ENCODE measurements at places on chromosomes 11 and 22.

- no peak for DNase-seq
These were observed 95.7 kb downstream of the NAV2 start for GRCh38 chr11:19808076-19808911.

DNA sequence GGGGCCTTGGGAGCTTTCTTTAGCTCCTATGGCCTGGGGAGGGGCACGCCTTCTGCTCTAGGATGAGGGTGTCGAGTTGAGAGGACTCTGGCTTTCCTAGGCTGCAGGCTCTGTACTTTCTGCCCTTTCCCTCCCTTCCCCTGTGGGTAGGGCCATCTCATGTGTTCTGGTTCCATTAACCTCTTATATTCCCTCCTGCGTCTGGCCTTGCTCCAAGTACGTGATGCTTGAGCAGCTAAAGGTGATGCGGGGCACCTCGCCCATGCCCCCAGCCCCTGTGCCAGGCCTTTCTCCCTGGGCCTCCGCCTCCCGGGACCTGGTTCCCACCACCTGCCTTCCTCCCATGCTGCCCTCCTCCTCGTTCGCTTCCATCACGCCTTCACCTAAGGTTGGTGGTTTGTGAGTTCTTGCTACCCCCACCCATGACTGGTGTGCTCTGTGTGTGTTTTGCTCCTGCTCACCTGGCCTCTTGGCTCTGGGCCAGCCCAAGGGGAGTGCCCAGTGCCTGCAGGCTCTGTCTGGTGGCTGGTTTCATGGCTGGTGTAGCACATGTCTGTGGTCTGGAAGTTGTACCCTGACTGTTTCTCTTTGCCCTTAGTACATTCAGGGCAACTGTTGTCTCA lies 34.1 kb downstream of the PHLDB1 start:
- DNase-seq: peak; percentile 50

DNA sequence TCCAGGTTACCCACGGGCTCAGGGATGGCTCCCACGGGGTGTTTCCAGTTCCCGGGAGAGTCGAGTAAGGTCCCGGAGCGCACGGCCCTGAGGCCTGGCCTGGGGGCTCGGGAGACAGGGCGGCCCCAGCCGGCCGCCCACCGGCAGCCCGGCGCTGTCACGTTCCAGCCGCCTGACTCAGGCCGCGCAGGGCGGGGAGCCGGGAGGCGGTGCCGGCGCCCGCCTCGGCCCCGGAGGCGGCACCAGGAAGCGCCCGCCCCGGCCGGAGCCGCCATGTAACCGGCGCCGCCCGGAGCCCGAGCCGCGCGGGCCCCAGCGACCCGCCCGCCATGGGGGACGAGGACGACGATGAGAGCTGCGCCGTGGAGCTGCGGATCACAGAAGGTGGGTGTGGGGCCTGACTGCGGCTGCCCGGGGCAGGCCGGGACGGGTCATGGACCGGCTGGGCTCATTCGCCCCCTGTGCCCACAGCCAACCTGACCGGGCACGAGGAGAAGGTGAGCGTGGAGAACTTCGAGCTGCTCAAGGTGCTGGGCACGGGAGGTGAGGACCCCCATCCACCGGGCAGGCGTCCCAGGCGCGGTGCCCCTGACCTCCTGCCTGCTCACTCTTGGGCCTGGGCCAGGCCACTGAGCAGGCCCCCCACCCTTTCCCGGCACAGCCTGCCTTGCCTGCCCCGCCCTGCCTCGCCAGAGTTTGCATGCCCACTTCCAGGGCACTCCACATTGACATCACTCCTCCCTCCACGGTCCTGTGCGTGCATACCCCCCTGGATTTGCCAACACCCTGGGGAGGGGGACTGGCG lies at the start of gene RPS6KA4:
RPS6KA4 (plus strand) TSS at position 256 of the 805 bp plus-strand sequence; CDS start at position 330, 74 bp downstream.
- DNase-seq: peak; percentile 81

DNA sequence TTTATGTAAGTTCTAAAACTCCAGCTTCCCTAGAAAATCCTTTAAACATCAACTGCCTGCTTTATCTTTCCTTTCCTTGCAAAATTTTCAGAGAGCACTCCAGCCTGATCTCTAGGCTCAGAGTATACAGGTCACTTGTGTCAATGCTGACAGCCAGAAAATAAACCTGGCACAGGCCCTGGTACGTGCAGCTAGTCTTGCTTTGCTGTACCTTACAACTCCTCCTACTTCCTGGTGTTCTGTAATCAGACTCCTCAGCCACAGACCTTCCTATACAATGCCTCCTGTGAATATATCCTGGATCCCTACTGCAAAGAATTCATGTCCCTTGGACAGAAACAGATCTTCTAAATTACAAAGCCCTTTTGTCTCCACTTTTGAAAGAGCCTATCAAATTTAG lies 24.2 kb upstream of the TMEM123 start:
- DNase-seq: peak; percentile 32

DNA sequence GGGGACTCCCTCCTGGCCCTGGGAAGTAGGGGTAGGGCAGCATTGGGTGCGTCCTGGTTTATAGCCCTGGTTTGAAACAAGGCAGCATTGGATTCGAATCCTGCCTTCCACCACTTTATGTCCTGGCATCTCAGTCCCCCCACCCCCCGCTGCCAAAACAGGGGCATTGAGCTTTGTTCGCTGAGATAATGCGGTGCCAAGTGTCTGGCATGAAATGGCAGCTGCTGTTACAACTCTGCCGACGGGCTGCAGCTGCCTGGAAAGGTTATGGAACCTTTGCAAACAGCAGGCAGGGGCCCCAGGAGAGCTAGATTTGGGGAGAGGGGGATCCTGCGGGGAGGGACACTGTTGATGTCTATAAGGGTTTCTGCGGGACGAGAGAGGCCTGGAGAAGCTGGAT lies 1.9 kb downstream of the TST start:
- DNase-seq: peak; percentile 66

DNA sequence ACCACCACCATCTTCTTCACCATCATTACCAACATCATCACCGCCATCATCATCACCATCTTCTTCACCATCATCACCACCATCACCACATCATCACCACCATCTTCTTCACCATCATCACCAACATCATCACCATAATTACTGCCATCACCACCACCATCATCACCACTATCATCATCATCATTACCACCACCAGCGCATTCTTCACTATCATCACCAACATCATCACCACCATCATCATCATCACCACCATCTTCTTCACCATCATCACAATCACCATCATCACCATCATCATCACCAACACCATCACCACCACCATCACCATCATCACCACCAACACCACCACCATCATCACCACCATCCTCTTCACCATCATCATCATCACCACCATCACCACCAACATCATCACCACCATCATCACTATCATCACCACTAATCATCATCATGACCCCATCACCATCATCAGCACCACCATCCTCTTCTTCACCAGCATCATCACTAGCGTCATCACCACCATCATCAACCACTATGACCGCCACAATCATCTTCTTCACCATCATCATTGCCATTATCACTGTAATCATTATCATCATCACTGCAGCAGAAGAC lies 303.8 kb downstream of the CTTN start:
- DNase-seq: no peak

- DNase-seq: no peak
These were observed 56.2 kb downstream of the OTOG start for GRCh38 chr11:17603056-17603825.

DNA sequence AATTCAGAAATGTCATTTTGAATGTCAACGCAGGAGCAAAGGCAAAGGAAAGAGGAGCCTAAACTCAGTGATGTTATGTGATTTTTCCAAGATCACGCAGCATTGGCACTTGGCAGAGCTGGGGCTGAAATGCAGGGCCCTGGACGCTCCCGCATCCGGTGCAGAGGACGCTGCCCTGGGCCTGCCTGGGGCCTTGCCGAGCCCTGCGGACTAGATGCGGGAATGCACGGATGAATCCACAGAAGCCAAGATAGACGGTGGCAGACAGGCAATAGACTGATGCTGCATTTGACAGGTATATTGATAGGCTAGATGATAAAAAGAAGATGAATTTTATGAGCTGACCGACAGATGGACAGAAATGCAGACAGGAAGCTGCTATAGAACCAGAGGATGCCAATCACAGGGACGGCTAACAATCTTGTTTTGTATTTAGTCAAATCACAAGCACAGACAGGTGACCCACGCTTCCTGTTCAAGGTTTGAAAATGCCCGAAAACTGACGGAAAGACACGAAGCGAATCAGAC lies 696 bp upstream of the MARK2 start:
- DNase-seq: no peak

DNA sequence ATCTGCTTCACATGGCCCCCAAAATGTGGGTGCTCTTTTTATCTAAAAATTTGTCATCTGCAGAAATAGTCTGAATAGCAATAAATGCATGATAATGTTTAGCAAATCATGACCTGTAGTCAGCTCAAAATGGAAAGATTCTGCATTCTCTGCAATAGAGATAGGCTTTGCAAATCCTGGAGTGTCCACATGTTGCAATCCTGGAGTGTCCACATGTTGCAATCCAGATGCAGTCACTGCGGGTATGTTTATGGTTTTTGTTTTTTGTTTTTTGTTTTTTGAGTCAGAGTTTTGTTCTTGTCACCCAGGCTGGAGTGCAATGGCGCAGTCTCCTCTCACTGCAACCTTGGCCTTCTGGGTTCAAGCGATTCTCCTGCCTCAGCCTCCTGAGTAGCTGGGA lies 20.2 kb upstream of the LRRC32 start:
- DNase-seq: no peak

GRCh38 chr11:64858467-64859263 lies 14.2 kb upstream of the CDC42BPG start:
- no peak for DNase-seq

DNA sequence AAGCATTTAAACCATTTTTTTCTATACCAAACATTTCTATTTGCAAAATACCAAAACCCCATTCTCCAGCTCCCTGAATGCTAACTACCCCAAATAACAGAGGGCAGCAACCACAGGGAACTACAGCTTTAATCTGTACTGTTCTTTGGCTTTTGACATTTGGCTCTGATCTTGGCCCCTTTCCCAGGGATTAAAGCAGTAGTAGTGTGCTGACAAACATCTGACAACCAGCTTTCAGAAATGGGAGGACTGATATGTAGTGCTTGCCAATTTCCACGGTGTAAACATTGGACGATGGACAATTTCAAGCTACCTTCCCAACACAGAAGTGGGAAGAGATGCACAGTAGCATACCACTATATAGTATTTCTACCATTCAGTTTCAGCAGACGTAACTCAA lies 88.4 kb upstream of the TEAD1 start:
- DNase-seq: peak; percentile 47

DNA sequence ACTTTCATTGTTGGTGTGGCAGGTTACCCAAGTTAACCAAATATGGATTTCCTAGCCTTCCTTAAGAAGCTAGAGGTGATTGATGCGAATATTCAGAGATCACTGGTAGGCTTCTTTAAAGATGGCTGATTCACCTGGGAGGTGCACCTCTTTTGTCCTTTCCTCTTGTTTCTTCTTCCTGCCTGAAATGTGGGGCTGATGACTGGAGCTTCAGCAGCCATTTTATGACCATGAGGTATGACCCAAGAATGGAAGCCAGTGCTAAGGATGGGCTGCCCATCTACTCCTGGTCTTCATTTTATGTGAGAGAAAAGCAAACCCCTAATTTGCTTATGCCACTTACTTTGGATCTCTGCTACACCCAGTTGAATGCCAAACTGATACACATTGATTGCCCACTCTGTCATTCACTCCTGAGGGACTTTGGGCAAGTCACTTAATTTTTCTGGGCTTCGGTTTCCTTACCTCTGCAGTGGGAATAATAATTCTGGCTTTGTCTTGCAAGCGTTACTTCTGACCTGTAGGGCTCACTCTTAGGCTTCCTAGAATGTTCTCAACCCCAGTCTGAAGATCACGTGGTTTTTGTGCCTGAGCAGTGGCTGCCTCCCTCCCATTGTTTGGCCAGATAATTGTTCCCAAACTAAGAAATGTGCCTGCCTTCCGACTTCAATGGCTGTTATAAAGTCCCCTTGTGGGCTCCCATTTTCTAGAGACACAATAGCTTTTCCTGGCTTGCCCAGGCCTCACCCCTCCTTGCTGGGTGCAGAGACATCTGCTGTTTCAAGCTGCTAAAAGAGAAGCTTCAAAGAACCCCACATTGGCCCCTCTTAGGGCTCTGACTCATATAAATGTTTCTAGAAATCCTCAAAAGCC lies 243.1 kb downstream of the ST3GAL4 start:
- peak; percentile 34 for DNase-seq

- DNase-seq: no peak
These were observed 40.1 kb downstream of the TRIM66 start for GRCh38 chr11:8642196-8642841.

GRCh38 chr11:119095066-119095880 lies 6.4 kb downstream of the DPAGT1 start:
- DNase-seq: peak; percentile 100

- no peak for DNase-seq
These were observed 857.8 kb downstream of the JRKL start for GRCh38 chr11:97247601-97248000.

GRCh38 chr11:76172583-76172982 lies 33.7 kb downstream of the WNT11 start:
- no peak for DNase-seq

DNA sequence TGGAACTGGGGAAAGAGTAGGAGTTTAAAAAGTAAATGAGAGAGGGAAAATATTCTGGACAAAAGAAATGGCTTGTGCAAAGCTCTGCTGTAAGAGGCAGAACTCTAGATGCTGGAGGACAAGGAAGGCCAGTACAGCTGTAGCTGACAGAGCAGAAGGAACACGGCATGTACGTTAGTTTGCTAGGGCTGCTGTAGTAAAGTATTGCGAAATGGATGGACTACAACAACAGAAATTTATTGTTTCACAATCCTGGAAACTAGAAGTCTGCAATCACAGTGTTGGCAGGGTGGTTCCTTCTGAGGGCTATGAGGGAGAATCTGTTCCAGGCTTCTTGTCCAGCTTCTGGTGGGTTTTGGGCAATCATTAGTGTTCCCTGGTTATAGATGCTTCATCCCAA lies 454.4 kb downstream of the NTM start:
- no peak for DNase-seq

DNA sequence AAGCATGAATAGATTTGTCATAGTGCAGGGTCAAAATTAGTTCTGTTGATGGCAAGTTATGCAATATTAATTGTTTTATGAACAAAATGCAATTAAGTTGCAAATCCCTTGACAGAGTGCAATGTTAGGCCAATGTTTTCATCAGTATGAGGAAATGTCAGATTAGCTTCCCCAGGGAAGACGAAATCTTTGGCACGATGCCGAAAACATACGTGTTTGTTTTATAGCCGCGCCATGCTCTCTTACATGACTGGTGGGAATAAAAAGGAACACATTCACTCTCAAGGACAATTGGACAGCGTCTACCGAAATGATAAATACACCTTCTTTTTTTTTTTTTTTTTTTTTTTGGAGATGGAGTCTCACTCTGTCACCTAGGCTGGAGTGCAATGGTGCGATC lies 27.0 kb downstream of the MFNG start:
- no peak for DNase-seq

All from tongue (tissue), 3 donors.